ENCODE measurements at places on chromosomes 5 and 9. TPM values are rescaled to one million over a fixed set of nuclear protein-coding genes. Genes with fewer than 3 reads are reported as not detected.

- H3K36me3 ChIP-seq = peaks cover 28% of the 10 kb centered on the region
- H3K4me1 ChIP-seq = no peaks in the 10 kb centered on the region
- no peak overlapping the region for H3K4me3 ChIP-seq
- no peak for DNase-seq
- no peaks in the 10 kb centered on the region for H3K27me3 ChIP-seq
Measured at GRCh38 chr5:73582285-73583145, 17.0 kb downstream of the UTP15 start.

DNA sequence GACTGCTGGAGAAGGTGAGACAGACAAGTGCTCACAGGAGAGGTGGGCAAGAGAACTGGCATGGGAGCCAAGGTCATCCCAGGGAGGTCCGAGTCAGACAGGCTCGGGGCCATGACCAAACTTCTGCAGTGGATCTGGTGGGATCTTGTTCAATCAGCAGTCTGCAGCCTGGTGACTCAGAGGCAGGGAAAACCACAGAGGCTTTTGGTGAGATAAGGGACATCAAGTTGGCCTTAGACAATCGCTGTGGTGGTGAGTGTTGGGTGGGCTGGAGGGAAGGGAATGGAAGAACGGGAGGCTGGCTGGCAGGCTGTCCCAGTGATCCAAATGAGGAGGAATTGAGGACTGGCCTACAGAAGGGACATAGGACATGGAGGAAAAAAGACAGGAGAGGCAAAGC lies 123.8 kb downstream of the TMEM174 start:
- H3K27ac ChIP-seq = no peak overlapping the region
- H3K27me3 ChIP-seq = no peaks in the 10 kb centered on the region
- no peaks in the 10 kb centered on the region for H3K36me3 ChIP-seq
- peak; percentile 49 for DNase-seq
- no peak overlapping the region for H3K4me3 ChIP-seq

FAM221B gene
- not detected for total RNA-seq

HRCT1 gene
- total RNA-seq = 3.6 TPM

- peaks cover 1% of the 10 kb centered on the region for H3K27me3 ChIP-seq
- no peak overlapping the region for H3K4me3 ChIP-seq
- no peaks in the 10 kb centered on the region for H3K36me3 ChIP-seq
- no peak overlapping the region for H3K27ac ChIP-seq
- no peaks in the 10 kb centered on the region for H3K4me1 ChIP-seq
Measured at GRCh38 chr5:16596581-16596940, 20.2 kb downstream of the RETREG1 start.

- H3K27me3 ChIP-seq = peaks cover 95% of the 10 kb centered on the region
- no peaks in the 10 kb centered on the region for H3K4me1 ChIP-seq
- H3K27ac ChIP-seq = no peak overlapping the region
- H3K4me3 ChIP-seq = no peak overlapping the region
- no peak for DNase-seq
Measured at GRCh38 chr9:89706731-89707191, 101.9 kb downstream of the GADD45G start.

- H3K4me1 ChIP-seq = 0 out of 2 replicates have a peak, but pooled peaks cover 6% of the 10 kb centered on the region
- no peak overlapping the region for H3K4me3 ChIP-seq
- no peaks in the 10 kb centered on the region for H3K36me3 ChIP-seq
- no peak for DNase-seq
Measured at GRCh38 chr9:97889941-97890887, 32.1 kb downstream of the TRMO start.

GRCh38 chr5:19880859-19881436 lies 107.1 kb downstream of the CDH18 start:
- no peaks in the 10 kb centered on the region for H3K36me3 ChIP-seq
- H3K4me3 ChIP-seq = no peak overlapping the region
- H3K4me1 ChIP-seq = no peaks in the 10 kb centered on the region
- H3K27ac ChIP-seq = no peak overlapping the region

IFNA5 gene
- not detected for total RNA-seq

PRUNE2 gene
- not detected for total RNA-seq

TEX48 gene
- total RNA-seq = not detected

GRCh38 chr5:82403026-82403425 lies 124.9 kb upstream of the RPS23 start:
- no peak overlapping the region for H3K4me3 ChIP-seq
- H3K36me3 ChIP-seq = no peaks in the 10 kb centered on the region
- no peak overlapping the region for H3K27ac ChIP-seq
- no peaks in the 10 kb centered on the region for H3K27me3 ChIP-seq

GRCh38 chr9:3361116-3361515 lies 164.7 kb downstream of the RFX3 start:
- no peaks in the 10 kb centered on the region for H3K27me3 ChIP-seq
- no peak overlapping the region for H3K4me3 ChIP-seq
- DNase-seq = no peak
- H3K27ac ChIP-seq = no peak overlapping the region
- no peaks in the 10 kb centered on the region for H3K36me3 ChIP-seq
- H3K4me1 ChIP-seq = no peaks in the 10 kb centered on the region

GRCh38 chr5:138661991-138662434 lies 86.8 kb upstream of the HSPA9 start:
- peaks cover 19% of the 10 kb centered on the region for H3K4me1 ChIP-seq
- no peaks in the 10 kb centered on the region for H3K27me3 ChIP-seq
